NCI-H2107 (cell line): ENCODE measurements at places on chromosomes 4 and X.

GRCh38 chrX:42869659-42870476 lies 91.9 kb upstream of the PPP1R2C start:
- no peak for DNase-seq

- no peak for DNase-seq
These were observed 219.3 kb upstream of the FTHL17 start for GRCh38 chrX:31291131-31291530.

GRCh38 chr4:48081196-48081595 lies 52.9 kb downstream of the TXK start:
- no peak for DNase-seq

GRCh38 chr4:145055533-145056257 lies 42.3 kb downstream of the ANAPC10 start:
- DNase-seq: no peak

DNA sequence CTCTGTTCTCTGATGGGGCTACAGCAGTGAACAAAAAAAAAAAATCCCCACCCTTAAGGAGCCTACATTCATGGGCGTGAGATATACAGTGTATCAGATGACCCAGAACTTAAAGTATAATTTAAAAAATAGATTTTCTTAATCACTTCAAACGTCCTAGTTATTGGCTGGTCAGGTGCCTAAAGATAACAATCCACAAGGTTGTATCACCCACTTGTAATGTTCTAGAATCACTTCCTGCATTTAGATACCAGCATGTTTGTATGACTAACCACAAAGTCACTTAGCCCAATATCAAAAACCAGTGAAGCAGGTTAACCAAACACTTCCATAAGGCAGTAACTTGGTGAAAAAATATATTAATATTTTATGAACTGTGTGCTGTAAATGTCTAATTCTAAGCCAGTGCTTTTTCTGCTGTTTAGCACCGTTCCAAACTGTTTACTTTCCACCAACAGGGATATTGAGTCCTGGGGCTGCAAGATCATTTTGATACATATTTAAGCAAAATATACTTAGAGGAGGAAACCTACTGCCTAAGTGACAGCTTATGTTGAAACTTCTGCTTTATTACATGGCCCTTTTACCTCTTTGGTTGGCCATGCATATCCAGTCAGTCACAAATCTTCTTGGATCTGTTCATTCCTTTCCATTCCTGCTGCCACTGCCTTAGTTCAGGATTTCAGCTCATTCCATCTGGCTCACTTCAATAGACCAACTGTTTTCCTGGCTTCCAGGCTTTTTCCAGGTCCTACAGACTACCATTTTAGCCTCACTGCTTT lies 43.3 kb downstream of the CD40LG start:
- DNase-seq: no peak

DNA sequence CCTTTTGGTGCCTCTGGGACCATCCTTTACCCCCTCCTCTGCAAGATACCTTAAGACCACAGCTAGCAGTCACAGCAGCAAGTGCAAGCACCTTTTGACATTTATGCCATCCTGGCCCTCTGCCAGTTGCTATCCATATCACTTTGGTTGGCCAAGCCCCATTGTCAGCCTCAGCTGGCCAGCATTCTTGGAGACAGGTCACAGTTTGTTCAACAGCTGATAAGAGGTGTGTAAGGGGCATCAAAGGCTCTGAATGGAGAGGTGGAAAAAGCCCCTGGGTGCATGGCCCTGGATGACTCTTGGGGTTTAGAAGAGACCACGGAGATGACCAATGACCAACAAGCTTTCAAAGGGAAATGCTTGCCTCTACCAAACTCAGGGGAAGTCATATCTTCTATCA lies 133.6 kb upstream of the MAMLD1 start:
- DNase-seq: no peak

DNA sequence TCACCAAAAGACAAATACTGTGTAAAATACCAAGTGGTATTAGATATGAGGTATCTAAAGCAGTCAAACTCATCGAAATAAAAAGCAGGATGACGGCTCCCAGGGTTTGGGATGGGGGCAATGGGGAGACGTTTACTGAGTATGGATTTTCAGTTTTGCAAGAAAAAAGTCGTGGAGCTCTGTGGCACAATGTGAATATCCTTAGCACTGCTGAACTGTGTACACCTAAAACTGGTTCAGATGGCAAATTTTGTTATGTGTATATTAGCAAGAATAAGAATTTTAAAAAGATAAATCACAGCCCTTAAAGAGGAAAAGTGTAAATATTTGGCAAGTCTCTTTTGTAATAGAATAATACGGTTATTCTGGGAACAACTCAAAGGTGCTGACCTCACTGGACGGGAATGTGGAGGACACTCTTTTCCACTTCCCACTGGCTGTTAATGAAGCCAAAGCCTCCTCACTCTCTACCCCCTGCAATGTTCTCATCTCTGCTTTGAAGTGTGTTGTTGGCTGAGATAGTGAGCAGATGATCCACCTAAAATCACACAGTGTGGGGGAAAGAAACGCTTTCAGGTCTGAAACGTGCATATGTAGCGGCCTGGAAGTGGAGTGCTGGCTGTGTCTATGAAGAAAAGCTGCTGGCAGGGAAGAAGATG lies 49.2 kb downstream of the SEL1L3 start:
- DNase-seq: no peak
